Natural killer cell (primary cell): ENCODE measurements at places on chromosomes 12 and 14.

GRCh38 chr12:74538491-74539258 lies 1.0 kb downstream of the ATXN7L3B start:
- peak; percentile 70 for DNase-seq

- no peak for DNase-seq
Observed at GRCh38 chr14:60720962-60721325, 3.2 kb downstream of the SIX4 start.

DNA sequence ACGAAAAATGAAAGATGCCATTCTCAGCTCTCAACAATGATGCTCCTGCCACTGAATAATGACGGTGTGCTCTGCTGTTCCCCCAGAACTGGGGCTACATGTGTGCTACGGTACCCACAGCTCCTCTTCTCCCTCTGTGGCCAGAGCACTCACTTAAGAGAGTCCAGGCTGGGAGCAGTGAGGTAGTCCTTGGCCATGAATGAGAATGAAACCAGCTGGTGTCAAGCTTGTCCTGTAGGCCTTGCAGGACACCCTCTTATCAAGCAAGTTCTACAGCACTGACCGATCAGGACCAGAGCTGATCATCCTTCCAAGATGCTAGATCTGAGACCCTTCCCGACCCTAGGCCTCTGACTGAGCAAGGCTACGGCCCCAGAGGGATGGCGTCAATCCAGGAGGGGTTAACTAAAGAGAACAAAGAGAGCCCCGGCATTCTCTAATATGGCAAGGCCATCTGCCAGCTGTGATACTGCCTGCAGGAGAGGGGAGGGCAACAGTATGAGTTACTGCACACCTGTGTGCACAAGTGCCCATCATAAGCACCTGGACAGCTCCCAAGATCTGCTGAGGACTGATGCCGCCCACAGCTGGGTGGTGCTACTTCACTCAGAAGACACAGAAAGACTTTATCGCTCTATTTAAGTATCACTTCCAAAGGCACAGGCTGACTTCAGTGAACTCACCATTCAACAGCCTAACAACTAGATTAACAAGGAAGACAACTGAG lies 30.5 kb downstream of the APPL2 start:
- no peak for DNase-seq

DNA sequence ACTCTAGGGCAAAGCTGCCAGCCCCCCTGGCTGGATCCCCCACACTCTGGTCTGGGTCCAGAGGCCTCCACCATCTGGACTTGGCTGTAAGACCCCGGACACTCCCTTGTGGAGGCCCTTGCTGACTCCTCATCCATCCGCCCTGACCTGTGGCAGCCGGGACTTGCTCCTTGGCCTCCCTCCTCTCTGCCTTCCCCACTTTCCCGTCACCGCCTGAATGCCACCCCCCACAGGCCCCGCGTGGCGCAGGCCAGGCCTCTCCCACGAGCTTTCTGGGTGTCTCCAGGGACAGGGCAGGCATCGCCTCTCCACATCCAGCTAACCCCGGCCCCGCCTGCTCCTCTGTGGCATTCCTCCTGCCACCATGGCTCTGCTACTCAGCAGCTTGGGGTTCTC lies 14.1 kb downstream of the JAG2 start:
- no peak for DNase-seq

- no peak for DNase-seq
Observed at GRCh38 chr14:59028476-59029202, 159.8 kb upstream of the DAAM1 start.

DNA sequence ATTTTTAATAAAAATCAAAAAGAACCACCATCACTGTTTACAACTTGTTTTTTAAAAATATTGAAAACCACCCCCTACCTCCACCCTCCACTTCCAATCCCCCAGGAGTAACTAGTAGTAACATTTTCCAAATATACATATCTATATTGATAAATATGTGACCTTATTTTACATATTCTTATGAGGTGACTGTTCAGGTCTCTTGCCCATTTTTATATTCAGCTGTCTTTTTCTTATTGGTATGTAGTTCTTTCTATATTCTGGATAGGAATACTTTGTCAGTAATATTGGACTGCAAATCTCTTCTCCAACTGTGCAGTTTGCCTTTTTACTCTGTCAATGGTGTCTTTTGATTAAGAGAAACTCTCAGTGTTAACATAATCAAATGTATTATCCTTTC lies 59.0 kb upstream of the EIF5 start:
- no peak for DNase-seq

DNA sequence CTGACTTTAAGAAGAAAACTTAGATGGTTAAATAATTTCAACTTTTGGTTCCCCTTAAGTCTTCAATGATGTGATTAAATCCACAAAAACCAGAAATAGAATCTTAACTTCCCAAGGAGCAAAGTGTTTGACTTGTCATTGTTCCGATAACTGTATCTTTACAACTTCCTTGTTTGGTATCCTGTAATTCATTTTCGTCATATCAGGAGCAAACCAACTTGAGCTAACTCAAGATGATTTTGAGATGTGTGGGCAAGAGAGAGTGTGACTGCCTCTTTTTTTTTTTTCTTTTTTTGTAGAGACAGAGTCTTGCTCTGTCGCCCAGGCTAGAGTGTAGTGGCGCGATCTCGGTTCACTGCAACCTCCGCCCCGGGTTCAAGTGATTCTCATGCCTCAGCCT lies 25.3 kb downstream of the DRAM1 start:
- no peak for DNase-seq

DNA sequence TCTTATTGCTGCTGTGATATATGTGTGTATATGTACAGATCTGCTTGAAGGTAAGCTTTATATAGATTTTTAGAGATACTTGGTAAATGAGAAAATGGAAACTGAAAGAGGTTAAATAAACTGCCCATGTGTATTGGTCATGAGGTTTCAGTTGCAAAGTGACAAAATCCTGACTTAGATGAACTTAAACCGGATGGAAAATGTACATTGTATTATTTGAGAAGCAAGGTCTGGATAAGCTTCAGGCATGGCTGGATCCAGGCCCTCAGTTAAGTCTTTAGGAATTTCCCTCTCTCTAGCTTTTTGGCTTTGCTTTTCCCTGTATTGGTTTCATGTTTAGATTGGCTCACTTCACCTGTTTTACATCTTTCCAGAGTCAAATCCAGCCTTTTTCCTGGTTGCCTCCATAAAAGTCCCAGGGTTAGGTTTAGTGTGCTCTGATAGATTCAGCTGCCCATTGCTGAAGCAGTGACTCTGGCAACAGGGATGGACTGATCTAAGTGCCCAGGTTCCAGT lies 21.0 kb upstream of the MAP1LC3B2 start:
- no peak for DNase-seq

DNA sequence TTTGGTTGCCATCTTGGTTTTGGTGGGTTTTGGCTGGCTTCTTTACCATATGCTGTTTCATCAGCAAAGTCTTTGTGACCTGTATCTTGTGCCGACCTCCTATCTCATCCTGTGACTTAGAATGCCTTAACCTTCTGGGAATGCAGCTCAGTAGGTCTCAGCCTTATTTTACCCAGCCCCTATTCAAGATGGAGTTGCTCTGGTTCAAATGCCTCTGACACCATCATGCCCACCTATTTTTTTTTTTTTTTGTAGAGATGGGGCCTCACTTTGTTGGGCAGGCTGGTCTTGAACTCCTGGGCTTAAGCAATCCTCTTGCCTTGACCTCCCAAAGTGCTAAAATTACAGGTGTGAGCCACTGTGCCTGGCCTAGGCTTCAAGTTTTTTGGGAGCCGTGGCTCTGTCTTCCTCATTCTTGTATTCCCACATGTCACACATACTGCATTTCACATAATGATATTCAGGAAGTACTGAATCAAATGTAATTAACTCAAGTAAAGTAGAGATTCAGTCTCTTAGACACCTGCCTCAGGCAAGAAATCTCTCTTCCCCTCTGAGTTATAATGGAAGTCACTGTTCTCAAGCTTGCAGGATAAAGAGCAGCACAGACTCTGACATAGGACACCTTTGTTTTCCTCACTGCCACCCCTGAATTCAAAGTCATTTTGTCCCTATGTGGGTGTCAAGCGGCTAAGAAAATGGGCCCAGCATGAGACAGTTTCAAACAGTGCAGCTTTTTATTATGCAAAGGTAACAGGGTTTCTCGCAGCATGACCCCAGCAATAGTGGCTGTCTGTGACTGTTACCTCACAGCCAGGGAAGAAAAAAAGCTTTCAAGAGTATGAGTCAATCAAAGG lies 159.0 kb downstream of the PTPN11 start:
- DNase-seq: no peak

GRCh38 chr12:76764856-76765255 lies 941 bp downstream of the ZDHHC17 start:
- peak; percentile 21 for DNase-seq

- no peak for DNase-seq
Observed at GRCh38 chr12:42987216-42987650, 397.7 kb upstream of the PRICKLE1 start.

- no peak for DNase-seq
Observed at GRCh38 chr14:53537422-53538315, 384.5 kb upstream of the DDHD1 start.

- DNase-seq: peak; percentile 21
Observed at GRCh38 chr12:102484428-102484958, 4.1 kb upstream of the IGF1 start.

- DNase-seq: no peak
Observed at GRCh38 chr14:34465069-34465859, 3.2 kb upstream of the SPTSSA start.

- no peak for DNase-seq
Observed at GRCh38 chr12:51219322-51219721, 1.5 kb upstream of the POU6F1 start.

- DNase-seq: no peak
Observed at GRCh38 chr12:120117961-120118320, 1.4 kb upstream of the RAB35 start.

- DNase-seq: no peak
Observed at GRCh38 chr12:127306604-127307215, 960.3 kb upstream of the TMEM132C start.

DNA sequence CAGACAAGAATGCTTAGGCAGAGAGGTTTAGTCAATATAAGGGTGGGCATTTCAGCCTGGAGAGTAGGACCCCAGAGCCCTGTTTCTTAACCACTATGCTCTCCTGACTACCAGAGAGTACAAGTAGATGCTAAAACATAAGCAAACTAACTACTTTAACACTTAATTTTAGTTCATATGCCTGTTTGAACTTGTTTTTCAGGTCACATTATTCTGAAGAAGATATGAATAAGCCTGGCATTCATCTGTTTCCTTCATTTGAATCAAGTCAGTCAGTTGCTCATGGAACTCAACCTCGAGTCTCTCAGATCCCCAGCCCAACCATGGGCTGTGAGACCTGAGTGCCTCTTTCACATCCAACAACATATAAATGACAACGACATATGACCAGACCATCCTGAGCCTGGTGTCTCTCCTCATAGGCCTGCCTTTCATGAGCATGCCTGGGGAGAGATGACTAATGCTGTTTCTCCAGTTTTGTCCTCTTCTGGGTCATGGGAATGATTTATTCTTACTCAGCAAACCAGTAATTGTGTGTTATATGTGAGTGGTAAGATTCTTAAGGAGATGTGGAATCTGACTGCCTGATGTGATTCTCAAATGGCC lies 251.1 kb upstream of the BTG1 start:
- DNase-seq: no peak

- no peak for DNase-seq
Observed at GRCh38 chr14:52283099-52283498, 15.6 kb downstream of the PTGDR start.

GRCh38 chr14:54001189-54001878 lies 44.7 kb upstream of the BMP4 start:
- no peak for DNase-seq

GRCh38 chr14:41606532-41607303 lies at the start of gene LRFN5:
Gene LRFN5, plus strand, starts transcription at chr14:41606876.
- no peak for DNase-seq

DNA sequence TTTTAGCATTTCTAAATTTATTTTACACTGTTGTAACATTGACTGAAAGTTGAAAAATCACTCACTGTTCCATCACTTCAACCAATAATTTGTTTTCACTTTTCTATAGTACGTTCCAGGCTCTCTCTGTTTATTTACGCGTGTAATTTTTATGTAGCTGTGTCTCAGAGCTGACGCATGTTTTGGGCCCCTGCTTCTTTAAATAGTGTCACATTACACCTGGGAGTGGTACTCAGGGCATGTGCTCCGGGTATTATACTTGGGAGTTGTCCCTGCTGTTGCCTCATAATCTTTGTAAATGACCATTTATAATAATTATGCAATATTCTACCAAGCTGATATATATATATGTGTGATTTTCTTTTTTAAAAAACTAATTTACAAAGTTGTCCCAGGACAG lies 132.8 kb upstream of the CPM start:
- no peak for DNase-seq

GRCh38 chr14:95057851-95058250 lies 99.5 kb downstream of the DICER1 start:
- no peak for DNase-seq

GRCh38 chr14:68592948-68593556 lies 199.8 kb downstream of the ZFP36L1 start:
- DNase-seq: no peak

DNA sequence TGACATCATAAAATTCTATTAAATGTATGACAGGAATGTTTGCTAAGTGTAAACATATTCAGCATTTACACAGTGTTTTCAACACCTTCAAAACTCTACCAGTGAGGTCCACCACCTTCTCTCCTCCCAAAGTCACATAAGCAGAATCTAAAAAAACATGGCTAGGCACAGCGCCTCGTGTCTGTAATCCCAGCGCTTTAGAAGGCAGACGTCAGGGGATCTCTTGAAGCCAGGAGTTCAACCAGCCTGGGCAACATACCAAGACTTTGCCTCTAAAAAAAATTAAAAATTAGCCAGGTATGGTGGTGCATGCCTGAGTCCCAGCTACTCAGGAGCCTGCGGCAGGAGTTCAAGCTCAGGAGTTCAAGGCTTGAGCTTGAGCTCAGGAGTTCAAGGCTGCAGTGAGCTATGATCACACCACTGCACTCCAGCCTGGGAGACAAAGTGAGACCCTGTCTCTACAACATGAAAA lies 30.0 kb downstream of the NUMB start:
- DNase-seq: no peak

DNA sequence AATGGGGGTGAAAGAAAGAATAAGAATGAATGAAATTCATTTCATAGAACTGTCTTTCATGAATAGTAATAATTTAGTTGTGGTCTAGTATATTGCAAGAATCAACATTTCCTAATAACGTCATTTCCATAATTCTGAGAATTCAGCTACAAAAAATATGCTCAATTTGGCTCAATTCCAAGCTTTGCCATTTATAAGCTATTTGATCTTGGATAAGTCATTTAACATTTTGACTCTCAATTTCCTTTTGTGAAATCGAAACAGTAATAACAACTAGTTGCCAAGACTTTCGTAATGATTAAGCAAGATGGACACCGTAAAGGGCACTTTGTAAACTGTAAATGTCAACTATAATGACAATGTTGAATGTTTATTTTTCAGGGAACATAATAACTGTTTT lies 18.1 kb downstream of the NOS1 start:
- DNase-seq: no peak

GRCh38 chr14:38329246-38329645 lies 73.4 kb upstream of the CLEC14A start:
- DNase-seq: no peak
